ENCODE measurements at places on chromosomes 16 and 17. TPM values are rescaled to one million over a fixed set of nuclear protein-coding genes. Genes with fewer than 3 reads are reported as not detected.

GRCh38 chr16:86377251-86378022 lies 132.9 kb upstream of the FOXF1 start:
- no peak overlapping the region for H3K4me3 ChIP-seq
- no peaks in the 10 kb centered on the region for H3K36me3 ChIP-seq
- peaks cover 36% of the 10 kb centered on the region for H3K27me3 ChIP-seq
- H3K27ac ChIP-seq: no peak overlapping the region

DNA sequence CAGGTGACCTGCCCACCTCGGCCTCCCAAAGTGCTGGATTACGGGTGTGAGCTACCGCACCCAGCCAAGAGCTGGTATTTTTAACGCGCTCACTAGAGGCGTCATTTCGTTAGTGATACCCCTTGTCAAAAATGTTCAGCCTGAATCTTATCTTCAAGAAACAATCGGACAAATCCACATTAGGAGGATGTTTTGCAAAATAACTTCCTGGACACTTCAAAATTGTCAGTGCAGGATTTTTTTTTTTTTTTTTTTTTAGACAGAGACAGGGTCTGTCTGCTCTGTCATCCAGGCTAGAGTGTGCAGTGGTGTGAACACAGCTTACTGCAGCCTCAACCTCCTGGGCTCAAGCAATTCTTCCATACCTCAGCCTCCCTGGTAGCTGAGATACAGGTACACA lies 63.0 kb downstream of the RMI2 start:
- H3K36me3 ChIP-seq: no peaks in the 10 kb centered on the region
- DNase-seq: no peak
- no peak overlapping the region for H3K27ac ChIP-seq
- H3K4me3 ChIP-seq: no peak overlapping the region

GRCh38 chr17:62692159-62692651 lies 64.7 kb downstream of the MRC2 start:
- H3K36me3 ChIP-seq: peaks cover 20% of the 10 kb centered on the region
- H3K4me3 ChIP-seq: no peak overlapping the region
- DNase-seq: no peak
- H3K27ac ChIP-seq: no peak overlapping the region

Gene GRAPL
- total RNA-seq: not detected

Gene ATP2A3
- 1.7 TPM for total RNA-seq
